ENCODE measurements at places on chromosomes 7 and 10.

DNA sequence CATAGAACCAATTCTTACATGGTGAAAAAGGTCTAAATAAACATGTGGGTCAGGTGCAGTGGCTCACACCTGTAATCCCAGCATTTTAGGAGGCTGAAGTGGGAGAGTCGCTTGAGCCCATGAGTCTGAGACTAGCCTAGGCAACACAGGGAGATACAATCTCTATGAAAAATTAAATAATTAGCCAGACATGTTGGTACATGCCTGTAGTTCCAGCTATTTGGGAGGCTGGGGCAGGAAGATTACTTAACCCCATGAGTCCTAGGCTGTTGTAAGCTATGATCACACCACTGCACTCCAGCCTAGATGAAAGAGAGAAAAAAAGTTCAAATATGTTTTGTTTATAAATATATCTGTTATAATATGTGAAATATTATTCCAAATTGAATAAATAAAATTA is 643.6 kb downstream of the IPMK start:
- DNase-seq = no peak

DNA sequence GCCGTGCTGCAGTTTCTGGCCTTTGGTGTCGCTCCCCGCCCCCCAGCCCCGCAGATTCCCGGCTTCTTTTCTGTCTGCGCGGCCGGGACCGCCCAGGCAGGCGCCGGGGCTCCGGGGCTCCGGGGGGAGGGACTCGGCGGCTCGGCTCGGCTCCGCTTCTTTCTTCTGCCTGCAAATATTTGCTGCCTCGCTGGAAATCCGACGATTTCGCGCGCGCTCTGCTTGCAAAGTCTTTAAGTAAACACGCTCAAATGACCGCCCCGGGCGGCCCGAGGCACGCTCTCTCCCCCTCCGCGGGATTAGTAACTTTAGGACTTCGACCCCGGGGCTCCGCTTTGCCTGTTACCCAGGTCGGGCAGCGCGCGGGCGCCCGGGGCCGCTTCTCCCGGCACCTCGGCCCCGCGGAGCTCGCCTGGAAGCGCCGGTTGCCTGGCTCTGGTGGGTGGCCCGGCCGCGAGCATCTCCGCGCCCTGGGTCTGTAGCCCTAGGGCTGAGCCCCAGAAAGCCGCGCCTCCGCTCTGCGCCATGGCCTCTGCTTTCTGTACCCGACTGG is 3.9 kb upstream of the GATA3 start:
- DNase-seq = no peak

DNA sequence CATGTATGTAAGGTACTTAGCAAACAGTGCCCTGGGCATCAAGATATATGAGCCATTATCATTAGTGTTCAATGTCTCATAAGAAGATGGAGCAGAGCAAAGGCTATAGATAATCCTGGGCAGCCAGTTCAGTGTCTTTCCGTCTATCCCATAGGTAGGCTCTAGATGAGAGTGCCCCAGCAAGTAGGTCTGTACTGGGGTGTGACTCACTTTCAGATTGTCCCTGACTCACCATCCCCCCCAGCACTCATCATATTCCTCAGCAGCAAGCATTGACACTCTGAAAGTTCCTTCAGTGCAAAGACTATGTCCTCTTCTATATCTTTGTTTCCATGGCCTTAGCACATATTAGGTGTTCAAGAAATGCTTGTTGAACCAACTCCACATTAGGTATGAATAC is 20.0 kb upstream of the FAM204A start:
- no peak for DNase-seq

DNA sequence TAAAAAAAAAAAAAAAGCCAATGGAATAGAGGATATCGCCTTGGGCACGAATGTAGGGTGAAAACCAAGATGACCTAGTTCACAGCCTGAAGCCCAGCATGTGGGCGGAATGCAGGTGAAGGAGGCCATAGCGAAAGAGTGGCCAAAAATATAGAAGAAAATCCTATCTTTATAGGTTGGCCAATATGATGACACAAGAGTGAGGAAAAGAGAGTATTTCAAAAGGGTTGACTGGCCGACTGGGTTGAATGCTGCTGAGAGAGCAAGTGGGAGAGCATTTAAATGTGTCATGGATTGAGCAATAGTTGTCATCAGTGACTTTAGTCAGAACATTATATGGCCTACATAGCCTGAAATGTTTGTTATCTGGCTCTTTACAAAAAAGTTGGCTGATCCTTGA is 17.2 kb upstream of the GLI3 start:
- DNase-seq = no peak

DNA sequence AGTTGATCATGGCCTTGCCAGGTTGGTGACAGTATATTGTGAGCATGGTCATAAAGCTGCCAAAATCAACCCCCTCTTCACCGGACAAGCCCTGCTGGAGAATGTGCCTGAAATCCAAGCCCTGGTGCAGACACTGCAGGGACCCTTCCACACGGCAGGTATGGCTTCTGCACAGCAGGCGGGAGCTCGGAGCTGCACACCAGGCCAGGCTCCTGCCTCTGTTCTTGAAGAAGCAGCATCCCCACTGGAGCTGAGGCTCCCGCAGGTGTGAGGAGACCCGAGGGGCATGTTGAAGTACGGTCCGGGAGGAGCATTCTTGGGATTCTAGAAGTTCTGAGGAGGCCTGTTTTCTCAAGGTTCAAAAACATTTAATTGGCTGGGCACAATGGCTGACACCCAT is 12.7 kb downstream of the DHTKD1 start:
- no peak for DNase-seq

GRCh38 chr10:67306588-67307205 is 380.9 kb downstream of the LRRTM3 start:
- DNase-seq = no peak

DNA sequence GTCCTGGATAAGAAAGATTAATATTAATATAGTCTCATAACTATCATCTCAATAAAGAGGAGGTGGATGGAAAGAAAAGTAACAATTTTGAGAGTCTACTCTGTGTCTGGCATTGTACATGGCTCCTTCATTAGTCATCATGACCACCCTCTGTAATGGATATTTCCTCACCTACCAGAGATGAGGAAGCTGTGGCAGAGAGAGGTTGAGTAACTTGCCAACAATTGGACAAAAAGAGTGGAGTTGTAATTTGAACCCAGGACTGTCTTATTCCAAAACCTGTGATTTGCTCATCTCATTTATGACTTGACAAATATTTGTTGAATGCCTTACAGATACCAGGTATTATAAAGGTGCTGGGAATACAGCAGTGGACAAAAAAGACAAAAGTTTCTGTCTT is 2.1 kb upstream of the IDE start:
- DNase-seq = no peak

DNA sequence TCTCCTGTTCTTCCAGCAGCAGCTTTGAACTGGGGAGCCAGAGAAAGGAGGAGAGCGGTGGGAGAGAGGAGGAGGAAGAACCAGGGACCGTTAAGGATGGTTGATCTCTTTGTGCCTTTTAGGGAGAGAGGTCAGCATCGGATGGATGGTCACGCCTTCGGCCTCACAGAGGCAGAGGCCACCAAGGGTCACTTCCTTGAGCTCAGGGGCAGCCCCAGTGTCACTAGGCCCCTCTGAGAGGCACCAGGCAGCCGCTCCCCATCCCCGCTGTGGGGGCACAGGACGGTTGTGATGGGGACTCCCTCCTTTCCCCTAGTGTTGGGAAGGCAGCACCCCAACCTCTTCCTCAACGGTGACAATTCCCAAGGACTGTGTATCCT is 121.4 kb downstream of the DNAJB6 start:
- no peak for DNase-seq

- no peak for DNase-seq
Observed at GRCh38 chr10:103969436-103969835, 2.5 kb downstream of the SLK start.

DNA sequence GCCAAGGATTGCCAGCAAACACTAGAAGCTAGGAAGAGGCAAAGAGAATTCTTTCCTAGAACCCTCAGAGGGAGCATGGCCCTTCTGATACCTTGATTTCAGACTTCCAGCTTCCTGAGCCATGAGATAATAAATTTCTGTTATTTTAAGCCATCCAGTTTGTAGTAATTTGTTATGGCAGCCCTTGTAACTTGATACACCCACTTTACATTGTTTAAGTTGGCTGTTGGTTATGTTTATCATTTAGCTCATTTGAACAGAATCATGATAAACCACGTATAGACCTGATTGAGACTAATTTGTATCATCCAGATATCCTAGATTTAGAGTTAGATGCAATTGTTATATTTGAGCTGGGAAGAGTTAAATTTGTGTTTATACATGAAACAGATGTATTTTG is 9.4 kb upstream of the TES start:
- no peak for DNase-seq

- no peak for DNase-seq
Observed at GRCh38 chr10:129868449-129869035, 95.5 kb downstream of the EBF3 start.

DNA sequence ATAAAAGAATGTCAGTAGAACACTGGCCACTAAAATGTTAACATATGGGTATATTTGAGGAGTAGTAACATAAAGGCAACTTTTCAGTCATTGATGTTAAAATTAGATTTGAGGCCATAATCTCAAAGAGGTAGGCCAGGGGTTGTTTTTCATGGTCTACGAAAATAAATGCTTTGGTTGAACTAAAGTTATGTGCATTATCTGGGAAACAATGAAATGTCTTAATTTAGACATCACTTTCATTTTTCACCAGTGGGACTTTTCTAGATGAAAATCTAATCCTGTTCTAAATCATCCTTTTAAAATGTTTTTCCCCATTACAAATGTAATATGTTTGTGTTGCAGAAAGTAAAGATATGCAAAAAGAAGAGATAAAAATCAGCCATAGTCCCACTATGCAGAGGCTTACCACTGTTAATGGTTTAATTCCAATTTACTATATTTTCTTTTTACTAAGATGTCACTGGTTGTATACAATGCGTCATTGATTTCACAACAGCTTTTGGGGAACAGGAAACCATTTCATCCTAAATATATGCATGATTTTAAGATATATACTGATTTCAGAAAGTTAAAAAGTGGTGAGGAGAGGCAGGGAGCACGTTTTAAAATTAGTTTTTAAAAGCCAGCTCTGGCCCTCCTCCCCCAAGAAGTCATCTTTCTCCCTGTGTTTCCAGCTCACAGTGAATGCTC is 64.3 kb downstream of the ARID5B start:
- DNase-seq = no peak

DNA sequence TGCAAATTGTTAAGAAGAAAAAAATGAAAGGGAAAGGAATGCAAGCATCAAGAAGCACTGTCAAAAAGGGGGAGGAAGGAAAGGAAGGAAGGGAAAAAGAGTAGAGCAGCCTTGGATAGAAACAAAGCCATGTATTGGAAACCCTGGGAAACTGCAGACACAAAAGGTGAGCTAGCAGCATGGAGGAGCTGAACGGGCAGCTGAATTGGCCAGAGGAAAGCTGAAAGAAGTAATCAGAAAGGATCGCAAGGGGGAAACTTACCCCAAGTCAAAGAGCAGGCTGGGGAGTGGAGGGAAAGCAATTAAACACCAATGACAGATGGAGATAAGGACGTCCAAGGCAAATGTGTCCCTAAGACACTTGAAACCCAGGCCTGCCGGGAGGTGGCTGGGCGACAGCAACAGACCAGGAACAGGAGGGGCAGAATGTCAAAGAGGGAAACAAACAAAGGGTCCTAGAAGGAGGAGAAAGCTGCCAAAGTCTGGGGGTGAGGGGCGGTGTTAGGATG is 93.8 kb upstream of the SVIL start:
- DNase-seq = no peak

GRCh38 chr10:121221991-121222390 is 370.8 kb downstream of the WDR11 start:
- DNase-seq = no peak

- DNase-seq = no peak
Observed at GRCh38 chr7:44707558-44708230, 41.0 kb upstream of the ZMIZ2 start.

DNA sequence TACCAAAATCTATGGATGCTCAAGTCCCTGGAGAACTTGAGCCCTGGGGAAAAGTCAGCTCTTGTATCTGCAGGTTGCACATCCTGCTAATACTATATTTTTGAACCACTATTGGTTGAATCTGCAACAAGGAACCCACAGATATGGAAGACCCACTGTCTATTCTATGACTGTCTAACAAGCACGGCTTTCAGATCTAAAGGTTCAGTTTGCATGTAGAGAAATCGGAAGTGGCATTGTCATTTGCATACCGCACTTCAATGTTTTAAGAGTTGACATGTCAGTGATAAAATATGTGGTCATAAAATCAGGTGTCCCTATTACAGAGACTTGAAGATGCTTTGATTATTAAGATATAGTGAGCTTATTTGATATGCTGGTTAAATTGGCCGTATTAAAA is 95.6 kb downstream of the MALRD1 start:
- DNase-seq = no peak

GRCh38 chr10:9449530-9449929 is 1395.0 kb downstream of the GATA3 start:
- DNase-seq = no peak

- DNase-seq = no peak
Observed at GRCh38 chr10:86481761-86482160, 39.8 kb downstream of the WAPL start.

GRCh38 chr10:60951272-60951724 is 7.3 kb upstream of the RHOBTB1 start:
- DNase-seq = no peak

DNA sequence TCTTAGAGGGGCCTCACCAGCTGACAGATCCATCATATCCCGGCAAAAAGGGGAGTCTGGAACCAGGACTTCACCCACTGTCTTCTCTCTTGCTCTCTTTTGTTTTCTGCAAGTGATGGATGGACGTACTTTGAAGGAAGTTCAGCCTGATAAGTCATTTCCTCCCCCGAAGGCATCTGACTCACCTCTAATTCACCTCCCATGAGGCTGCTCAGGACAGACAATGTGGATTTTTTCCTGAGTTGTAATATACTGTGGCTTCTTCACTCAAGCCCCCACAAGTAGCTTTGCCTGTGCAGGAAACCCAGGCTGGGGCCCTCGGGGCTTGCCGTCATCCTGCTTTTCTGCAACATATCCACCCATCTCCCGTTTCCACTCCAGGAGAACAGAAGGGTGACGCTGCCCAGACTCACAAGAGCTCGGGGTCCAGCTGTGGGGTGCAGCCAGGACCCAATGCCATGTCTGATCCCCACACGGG is 70.4 kb downstream of the ASB13 start:
- DNase-seq = no peak

- DNase-seq = no peak
Observed at GRCh38 chr7:30012757-30013156, 13.7 kb downstream of the FKBP14 start.

- DNase-seq = no peak
Observed at GRCh38 chr7:32592701-32593100, 97.4 kb downstream of the AVL9 start.

- no peak for DNase-seq
Observed at GRCh38 chr10:127618797-127619196, 69.7 kb downstream of the NPS start.

- no peak for DNase-seq
Observed at GRCh38 chr7:150402671-150403321, 23.7 kb downstream of the ZNF775 start.
